ENCODE measurements at places on chromosomes 3 and 15. TPM values are rescaled to one million over a fixed set of nuclear protein-coding genes. Genes with fewer than 3 reads are reported as not detected.

The OIP5 gene
- total RNA-seq: 0.39 TPM

The CLEC3B gene
- 47.1 TPM for total RNA-seq

The ROBO1 gene
- total RNA-seq: 12.8 TPM

The SUSD5 gene
- total RNA-seq: 2.3 TPM

The ZPLD1 gene
- not detected for total RNA-seq

The SCAANT1 gene
- total RNA-seq: not detected

The STRA6 gene
- 0.13 TPM for total RNA-seq

The SLC9C1 gene
- total RNA-seq: not detected

The ZNF502 gene
- total RNA-seq: 3.2 TPM

The ADGRG7 gene
- not detected for total RNA-seq

The TGM5 gene
- 0.17 TPM for total RNA-seq

The ZNF662 gene
- 11.6 TPM for total RNA-seq

The BMF gene
- 4.6 TPM for total RNA-seq

The MAN2C1 gene
- 163 TPM for total RNA-seq
